Activated CD4-positive, alpha-beta memory T cell treated with anti-CD3 and anti-CD28 coated beads for 36 hours (primary cell): ENCODE measurements at places on chromosomes 6 and 20. TPM values are rescaled to one million over a fixed set of nuclear protein-coding genes. Genes with fewer than 3 reads are reported as not detected.

DNA sequence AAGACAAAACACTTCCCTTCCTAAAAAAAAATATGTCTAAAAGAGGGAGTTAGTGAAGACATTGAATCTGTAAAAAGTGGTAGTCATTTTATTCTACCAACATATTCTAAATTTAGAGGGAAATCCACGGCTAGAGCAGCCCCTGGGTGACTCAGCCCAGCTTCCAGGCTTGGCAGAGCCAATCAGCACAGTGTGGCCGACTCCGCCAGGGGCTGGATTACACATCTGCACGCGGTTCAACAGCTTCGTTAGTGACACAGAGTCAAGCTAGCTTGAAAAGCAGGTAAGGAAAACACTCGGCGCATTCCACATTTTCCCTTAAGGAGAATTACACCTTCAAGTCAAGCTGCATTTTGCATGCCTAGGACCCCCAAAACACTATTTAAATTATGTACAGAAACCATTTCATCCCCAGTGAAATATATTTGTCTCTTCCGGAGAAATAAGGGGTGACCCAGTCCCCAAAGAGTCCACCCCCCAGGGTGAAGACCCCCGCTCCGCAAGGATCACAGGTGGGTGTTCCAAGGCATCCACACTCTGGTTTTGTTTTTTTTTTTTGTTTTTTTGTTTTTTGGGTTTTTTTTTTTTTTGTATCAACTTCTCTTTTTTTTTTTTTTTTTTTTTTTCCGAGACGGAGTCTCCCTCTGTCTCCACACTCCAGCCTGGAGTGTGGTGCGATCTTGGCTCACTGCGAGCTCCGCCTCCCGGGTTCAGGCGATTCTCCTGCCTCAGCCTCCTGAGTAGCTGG is 58.4 kb upstream of the ARID1B start:
- H3K27ac ChIP-seq: no peak overlapping the region
- H3K4me3 ChIP-seq: no peak overlapping the region
- peaks cover 17% of the 10 kb centered on the region for H3K4me1 ChIP-seq
- H3K27me3 ChIP-seq: no peaks in the 10 kb centered on the region
- no peaks in the 10 kb centered on the region for H3K36me3 ChIP-seq

- H3K36me3 ChIP-seq: no peaks in the 10 kb centered on the region
- no peaks in the 10 kb centered on the region for H3K27me3 ChIP-seq
- H3K4me3 ChIP-seq: no peak overlapping the region
These were observed 94.2 kb downstream of the OLIG3 start for GRCh38 chr6:137399881-137400443.

DNA sequence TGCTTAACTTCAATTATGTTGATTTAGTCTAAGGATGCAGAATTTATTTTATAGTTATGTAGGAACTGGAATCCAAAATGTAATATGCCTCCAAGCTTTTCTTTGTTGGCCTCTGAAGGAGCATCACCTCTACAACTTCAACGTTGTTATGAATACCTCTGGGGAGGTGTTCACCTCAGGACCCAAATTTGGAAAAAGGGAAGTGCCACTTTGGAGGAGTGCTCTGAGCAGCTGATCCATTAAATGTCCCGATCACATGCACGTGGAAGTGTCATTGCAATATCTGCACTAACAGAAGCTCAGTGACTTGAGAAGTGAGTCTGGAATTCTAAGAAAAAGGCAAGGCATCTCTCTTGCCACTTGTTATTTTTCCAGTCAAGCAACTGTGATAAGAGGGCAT is 22.2 kb upstream of the SLC17A3 start:
- H3K27me3 ChIP-seq: no peaks in the 10 kb centered on the region
- H3K4me1 ChIP-seq: peaks cover 6% of the 10 kb centered on the region
- DNase-seq: no peak
- H3K27ac ChIP-seq: no peak overlapping the region
- no peak overlapping the region for H3K4me3 ChIP-seq

GRCh38 chr20:48822879-48823385 is 4.9 kb downstream of the PREX1 start:
- H3K36me3 ChIP-seq: peaks cover 35% of the 10 kb centered on the region
- H3K4me1 ChIP-seq: peaks cover 76% of the 10 kb centered on the region
- H3K4me3 ChIP-seq: peak overlapping the region; percentile 87
- H3K27me3 ChIP-seq: no peaks in the 10 kb centered on the region
- peak; percentile 60 for DNase-seq

DNA sequence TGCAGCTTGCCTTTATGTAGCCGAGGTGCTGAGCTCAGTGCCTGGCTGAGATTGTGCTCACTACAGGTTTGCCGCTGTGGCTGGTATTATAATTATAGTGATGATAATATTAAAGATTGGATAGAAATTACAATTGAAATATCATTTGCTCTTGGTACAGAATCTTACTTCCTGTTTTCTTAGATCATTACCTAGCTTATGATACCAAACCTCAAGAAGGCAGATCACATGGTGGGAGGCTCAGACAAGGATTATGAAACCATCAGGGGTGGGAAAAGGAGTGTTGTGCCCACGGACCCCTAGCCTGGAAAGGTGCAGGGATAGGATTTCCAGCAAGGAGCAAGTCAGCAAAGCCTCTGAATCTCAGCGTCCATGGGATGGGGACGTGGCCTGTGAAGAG is 70.6 kb downstream of the IGF2R start:
- H3K4me1 ChIP-seq: peaks cover 5% of the 10 kb centered on the region
- no peaks in the 10 kb centered on the region for H3K27me3 ChIP-seq
- H3K36me3 ChIP-seq: peaks cover 47% of the 10 kb centered on the region
- no peak overlapping the region for H3K4me3 ChIP-seq
- DNase-seq: no peak

DNA sequence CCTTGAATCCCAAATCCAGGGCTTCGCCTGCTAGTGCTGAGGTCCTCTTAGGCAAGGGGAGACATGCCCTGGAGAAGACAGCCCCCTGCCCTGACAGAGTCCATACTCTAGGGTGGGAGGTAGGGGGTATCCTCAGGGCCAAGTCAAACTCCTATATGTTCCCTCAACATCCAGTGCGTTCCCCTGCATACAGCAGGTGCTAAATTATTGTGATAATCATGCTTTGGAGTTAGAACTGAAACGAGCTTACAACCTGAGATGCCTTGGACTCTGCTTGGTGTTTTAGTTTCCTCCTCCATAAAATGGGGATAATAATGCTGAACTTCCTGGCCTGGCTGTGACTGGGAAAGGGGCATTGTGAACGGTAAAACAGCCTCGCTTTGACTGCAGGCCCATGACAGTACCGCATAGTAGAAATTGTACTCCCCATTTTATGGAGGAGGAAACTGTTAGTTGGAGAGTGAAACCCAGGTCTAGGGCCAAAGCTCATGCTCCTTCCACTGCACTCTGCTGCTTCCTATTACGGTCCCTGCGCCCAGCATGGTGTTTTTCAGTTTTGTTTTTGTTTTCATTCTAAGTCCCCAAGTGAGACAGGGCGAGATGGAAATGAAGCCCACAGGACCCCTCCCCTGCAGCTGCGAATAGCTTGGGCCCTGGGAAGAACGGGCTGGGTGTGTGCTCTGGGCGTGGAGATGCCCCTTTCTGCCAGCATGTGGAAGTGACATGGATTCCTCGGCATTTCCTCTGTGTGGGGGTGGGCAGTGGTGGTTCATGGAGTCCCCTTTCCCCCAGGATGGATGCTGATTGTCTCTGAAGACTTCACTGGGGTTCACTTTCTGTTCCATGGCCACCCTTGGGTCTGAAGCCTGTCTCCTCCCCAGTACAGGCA is 162.5 kb downstream of the VEGFA start:
- no peaks in the 10 kb centered on the region for H3K27me3 ChIP-seq
- H3K4me3 ChIP-seq: no peak overlapping the region
- H3K27ac ChIP-seq: no peak overlapping the region
- H3K36me3 ChIP-seq: no peaks in the 10 kb centered on the region

The MAP7 gene
- 1.3 TPM for total RNA-seq

DNA sequence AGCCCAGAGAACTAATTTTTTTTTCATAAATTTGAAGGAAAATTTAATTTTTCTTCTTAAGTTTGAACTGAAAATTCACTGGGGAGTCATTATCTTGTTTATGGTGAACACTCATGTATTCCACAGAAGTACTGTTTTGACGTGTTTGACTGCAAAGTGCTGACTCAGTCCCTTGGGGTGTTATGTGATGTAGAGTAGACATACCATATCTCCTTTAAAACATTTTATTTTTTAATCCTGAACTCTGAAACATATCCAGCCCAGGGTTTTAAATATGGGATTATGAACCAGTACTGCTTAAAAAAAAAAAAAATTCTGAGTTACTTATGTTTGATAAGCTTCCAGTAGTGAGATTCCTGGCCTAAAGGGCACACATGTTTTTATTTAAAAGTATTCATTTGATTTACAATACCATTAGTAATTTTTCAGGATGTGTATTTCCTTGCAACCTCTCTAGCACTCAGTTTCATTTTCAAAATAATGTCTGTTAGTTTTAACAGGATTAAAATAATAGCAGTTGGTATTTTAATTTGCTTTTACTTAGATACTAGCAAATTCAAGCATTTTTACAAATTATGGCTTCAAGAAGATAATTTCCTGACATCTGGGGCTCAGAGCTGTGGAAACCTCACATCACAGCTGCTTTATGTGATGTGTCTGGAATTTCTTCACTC is 81.7 kb upstream of the PDE10A start:
- no peak overlapping the region for H3K4me3 ChIP-seq
- no peak for DNase-seq
- H3K27ac ChIP-seq: no peak overlapping the region
- H3K27me3 ChIP-seq: no peaks in the 10 kb centered on the region

GRCh38 chr6:108667993-108668392 is 107.3 kb downstream of the FOXO3 start:
- no peak overlapping the region for H3K27ac ChIP-seq
- peaks cover 12% of the 10 kb centered on the region for H3K36me3 ChIP-seq
- no peak for DNase-seq
- H3K4me1 ChIP-seq: peaks cover 56% of the 10 kb centered on the region
- H3K4me3 ChIP-seq: no peak overlapping the region

- no peak for DNase-seq
- H3K27ac ChIP-seq: no peak overlapping the region
- peaks cover 2% of the 10 kb centered on the region for H3K36me3 ChIP-seq
- no peaks in the 10 kb centered on the region for H3K4me1 ChIP-seq
These were observed 19.5 kb upstream of the ADTRP start for GRCh38 chr6:11798096-11798495.
